ENCODE measurements at places on chromosomes 12 and 14.

- no peak for DNase-seq
Measured at GRCh38 chr12:68866950-68867349, 59.0 kb downstream of the MDM2 start.

DNA sequence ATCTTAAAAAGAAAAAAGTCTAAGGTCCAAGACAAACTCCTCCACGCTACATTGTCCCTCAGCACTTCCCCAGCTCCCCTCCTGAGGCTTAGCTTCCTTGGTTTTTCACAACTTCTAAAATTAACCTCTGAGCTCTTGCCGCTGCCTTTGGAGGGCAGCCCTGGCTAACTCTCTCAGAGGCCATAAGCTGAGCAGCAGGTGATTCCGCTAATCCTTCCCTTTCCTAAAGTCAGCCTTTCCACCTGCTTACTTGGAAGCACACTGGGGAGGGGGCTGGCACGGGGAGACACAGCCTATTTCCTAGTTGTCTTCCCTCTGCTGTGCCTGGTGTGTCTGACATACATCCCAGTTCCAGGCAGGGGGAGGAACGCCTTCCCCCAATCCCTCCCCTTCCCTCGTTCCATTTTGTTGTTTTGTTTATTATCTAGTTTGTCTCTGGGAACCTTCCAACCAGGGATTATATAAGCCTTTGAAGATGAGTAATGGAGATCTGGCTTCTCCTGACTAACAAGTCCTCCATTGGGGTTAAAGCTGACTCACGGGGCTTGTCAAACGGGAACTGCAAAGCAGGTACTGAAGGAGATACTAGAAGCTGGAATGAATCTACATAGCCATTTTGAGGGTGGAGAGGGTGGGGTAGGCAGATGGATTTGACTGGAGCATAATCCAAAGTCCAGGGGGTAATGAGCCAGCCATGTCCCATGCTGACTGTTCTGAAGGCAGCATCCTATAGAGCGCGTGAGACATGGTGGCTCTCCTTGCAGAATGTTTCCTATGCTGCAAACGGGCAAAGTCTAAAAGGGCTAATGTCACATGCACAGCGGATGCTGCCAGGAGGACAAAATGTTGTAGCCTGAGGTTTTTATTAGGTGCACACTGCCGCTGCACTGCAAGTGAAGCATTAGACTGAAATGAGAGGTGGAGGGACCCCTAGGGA, 230.8 kb downstream of the FOXN3 start:
- DNase-seq, result no peak

DNA sequence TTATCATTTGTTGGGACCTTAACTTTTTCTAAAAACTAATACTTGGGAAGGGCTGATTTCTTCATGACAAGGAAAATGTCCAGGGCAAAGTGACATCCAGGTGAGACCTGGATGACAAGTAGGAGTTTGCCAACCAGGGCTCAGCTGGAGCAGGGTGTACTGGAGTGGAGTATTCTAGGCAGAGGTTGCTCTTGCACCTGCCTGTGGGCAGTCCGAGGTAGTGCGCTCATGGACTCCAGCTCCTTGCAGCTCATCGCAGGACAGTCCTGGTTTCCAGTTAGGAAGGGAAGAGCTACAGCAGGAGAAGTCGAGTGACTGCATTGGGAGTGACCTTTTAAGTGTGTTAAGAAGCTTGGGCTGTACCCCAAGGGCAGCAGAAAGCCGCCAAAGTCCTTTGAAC, 175.9 kb downstream of the PELI2 start:
- no peak for DNase-seq

GRCh38 chr14:77355811-77356210, 21.1 kb downstream of the TMED8 start:
- no peak for DNase-seq

DNA sequence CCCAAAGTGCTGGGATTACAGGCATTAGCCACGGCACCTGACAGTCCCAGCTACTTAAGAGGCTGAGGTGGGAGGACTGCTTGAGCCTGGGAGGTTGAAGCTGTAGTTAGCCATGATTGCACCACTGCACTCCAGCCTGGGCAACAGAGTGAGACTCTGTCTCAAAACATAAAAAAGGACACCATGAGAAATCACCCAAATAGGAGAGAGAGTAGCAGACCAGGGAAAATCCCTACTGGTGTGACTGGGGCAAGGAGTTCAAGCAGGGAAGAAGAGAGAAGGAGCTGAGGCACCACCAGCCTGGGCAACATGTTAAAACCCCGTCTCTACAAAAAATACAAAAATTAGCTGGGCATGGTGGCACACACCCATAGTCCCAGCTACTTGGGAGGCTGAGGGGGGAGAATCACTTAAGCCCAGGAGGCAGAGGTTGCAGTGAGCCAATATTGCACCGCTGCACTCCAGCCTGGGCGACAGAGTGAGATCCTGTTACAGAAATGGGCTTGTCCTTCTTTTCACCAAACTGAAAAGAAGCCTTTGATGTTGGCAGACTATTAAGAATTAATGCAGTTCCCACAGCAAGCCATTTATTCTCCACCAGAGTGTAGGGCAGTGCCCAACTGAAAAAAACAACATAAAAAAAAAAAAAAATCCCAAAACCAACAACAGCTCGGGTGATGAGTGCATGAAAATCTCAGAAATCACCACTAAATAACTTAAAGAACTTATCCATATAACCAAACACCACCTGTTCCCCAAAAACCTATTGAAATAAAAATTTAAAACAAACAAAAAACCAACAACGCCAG, 4.5 kb upstream of the SRSF9 start:
- no peak for DNase-seq

GRCh38 chr12:127779301-127780045, 487.5 kb upstream of the TMEM132C start:
- DNase-seq, result no peak

- no peak for DNase-seq
Measured at GRCh38 chr12:97173688-97174410, 266.8 kb downstream of the NEDD1 start.

- no peak for DNase-seq
Measured at GRCh38 chr12:110778833-110779577, 36.3 kb upstream of the PPP1CC start.

GRCh38 chr14:33457617-33458016, 493.3 kb downstream of the EGLN3 start:
- no peak for DNase-seq

DNA sequence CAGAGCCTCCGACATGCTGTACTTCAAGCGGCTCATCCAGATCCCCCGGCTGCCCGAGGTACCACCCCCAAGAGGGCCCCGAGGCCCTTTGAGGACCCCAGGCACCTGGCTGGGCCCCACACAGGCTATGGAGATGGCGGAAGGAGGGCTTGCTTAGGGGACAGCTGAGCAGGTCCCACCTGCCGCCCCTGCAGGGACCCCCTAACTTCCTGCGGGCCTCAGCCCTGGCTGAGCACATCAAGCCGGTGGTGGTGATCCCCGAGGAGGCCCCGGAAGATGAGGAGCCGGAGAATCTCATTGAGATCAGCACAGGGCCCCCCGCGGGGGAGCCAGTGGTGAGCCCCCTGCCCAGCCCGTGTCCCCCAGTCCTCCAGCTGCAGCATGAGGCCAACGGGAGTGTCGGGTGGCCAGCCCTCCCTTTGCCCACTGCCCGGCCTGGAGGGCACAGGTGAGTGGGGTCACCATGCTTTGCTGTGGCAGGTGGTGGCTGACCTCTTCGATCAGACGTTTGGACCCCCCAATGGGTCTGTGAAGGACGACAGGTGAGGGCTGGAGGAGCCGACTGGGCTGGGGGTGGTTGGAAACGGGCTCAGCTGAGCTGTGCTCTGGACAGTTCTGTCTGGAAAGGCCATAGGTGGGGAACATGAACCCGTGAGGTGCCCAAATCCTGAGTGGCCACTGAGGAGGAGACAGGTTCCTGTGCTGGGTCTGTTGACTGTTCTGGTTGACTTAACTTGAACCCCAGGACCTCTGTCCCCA, 20.0 kb downstream of the HIP1R start:
- no peak for DNase-seq

- peak; percentile 71 for DNase-seq
Measured at GRCh38 chr14:76863724-76864407, 37.7 kb downstream of the LRRC74A start.

GRCh38 chr14:33056213-33056612, 117.5 kb downstream of the NPAS3 start:
- no peak for DNase-seq

- DNase-seq, result no peak
Measured at GRCh38 chr12:25264862-25265261, 14.1 kb upstream of the KRAS start.

- no peak for DNase-seq
Measured at GRCh38 chr14:79960288-79960687, 251.0 kb downstream of the DIO2 start.

DNA sequence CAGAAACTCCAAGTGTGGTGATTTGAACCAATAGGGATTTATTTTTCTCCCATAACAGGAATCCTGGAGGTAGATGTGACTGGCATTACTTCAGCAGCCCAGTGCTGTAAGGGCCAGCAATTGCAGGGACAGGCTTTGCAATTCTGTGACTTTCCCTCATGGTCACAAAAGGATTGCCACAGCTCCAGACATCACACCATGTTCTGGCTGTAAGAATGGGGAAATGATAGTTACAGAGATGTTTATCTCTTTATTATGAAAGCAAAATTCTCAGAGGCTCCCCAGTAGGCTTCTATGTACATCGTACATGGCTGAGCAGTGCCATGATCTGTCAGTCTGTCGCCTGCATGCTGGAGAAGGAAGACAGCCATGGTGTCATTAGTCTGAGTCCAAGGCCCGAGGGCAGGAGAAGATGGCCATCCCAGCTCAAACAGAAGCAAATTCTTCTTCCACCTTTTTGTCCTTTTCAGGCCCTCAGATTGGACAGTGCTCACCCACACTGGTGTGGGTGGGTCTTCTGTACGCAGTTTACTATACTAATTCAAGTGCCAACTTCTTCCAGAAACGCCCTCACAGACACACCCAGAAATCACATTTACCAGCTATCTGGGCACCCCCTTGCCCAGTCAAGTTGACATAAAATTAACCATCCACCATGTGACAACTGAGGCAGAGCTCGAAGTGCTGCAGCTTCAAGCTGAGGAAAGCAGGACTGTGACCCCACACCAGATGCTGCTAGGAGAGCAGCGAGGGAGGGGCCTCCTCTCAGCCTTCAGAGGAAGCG, 17.2 kb downstream of the ZBTB42 start:
- DNase-seq, result no peak

GRCh38 chr12:105813201-105813600, 325.6 kb downstream of the NUAK1 start:
- DNase-seq, result no peak

Data from left hindlimb (tissue), 1 donor.